OCI-M1 (cell line): ENCODE measurements at places on chromosomes 6 and 20.

DNA sequence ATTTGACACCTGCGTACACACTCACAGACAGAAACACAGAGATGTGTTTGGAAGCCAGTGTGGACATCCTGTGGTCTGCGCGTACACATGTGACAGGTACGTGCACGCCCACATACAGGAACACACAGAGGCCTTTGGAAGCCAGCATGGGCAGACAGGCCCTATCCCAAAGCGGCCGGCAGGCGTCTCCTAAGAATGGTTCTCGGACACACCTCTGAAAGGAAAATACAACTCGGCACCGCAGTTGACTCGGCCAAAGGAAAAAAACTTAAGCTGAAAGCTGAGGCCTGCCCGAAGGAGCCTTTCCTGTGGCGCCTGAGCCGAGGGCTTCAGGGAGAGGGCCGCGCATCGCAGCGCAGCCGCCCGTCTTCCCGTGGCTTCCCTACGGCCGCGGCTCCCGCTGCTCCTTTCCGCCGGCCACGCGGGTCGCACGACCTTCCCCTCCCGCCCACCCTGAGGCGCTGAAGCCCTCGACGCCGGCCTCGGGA, 1.4 kb upstream of the CEP43 start:
- DNase-seq: peak; percentile 86

GRCh38 chr6:118980063-118980462, 45.1 kb upstream of the MCM9 start:
- peak; percentile 44 for DNase-seq

GRCh38 chr6:163331245-163331644, 83.3 kb upstream of the QKI start:
- DNase-seq: no peak

DNA sequence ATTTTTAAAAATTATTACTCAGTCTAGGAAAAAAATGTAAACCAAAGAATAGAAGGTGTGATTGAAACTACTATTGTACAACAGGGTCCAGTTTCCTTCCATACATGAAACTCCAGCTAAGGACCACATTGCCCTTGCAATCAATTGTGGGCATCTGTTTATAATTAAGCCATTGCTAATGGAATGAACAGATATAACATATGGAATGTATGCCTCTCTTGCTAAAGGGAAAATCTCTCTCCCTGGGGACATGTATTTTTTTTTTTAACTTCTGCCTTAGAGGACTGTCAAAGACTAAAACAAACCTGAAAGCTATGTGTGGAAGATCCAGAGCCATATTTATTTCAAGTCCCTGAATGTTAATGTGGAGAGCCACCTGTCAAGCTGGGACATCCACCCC, 336.8 kb upstream of the MANEA start:
- no peak for DNase-seq

- no peak for DNase-seq
These were observed 58.8 kb downstream of the ZBTB9 start for GRCh38 chr6:33513213-33513612.

- peak; percentile 97 for DNase-seq
These were observed 116.0 kb upstream of the CITED2 start for GRCh38 chr6:139490482-139490881.

- DNase-seq: peak; percentile 91
These were observed 1.5 kb upstream of the GGT7 start for GRCh38 chr20:34874094-34874654.

DNA sequence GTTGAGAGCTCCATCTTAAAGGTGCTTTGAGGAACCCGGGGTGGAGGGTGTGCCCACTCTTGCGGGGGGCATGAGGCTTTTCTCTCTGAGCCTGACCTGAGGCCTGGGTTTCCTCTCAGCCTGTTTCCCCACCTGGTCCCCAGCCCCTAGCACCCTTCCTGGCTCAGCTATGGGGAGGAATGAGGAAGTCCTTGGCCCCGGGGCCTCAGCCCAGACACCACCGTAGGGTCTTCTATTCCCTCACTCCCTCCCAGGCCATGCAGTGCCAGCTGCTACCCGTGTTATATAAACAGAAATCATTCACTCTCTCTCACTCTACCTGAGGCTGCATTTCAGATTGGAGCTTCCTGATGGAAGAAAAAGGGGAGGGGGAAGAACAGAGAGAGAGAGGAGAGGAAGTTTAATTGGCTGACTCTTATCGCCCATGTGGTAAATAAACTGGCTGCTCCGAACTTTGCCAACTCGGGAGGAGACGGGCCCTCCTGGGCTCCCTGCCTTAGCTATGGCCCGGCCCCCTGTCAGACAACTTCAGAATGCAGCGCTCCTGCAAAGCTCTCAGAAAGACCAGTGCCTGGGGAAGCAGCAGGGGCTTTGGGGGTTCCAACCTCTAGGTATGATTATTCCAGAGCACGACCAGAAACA, 2.8 kb downstream of the CDH22 start:
- peak; percentile 6 for DNase-seq

DNA sequence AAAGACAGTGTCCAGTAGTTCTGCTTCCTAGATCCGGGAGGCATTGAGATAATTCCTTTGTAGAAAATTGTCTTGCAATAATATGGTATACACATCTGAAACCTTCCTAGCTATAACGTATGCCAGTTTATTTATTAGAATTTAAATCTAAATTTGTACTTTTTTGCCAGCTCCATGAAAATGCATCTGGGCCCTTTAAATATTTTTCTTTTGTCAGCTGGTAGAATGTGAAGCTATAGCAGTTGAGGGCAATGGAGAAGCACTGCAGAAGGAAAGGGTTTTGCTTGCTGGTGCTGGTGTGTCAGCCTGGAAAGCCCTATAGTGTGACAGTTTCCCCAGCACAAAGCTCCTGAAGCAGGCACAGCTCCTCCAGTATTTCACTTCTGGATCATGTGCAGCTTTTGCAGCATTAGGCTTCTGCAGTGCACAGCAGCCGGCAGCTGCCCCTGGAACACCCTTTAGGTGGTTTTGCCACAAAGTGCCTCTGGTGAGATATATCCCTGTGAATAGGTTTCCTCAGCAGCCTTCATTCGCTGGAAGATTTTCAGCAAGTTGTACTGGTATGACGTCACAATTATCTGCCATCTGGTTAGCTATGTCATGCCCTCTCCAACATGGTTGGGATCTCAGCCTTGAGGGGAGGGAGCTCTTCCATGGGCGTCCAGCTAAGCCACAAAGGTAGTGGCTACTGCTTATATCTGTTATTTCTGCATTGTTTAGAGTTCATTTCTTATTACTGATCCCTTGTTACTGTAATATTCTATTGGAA, 40.0 kb upstream of the L3MBTL3 start:
- no peak for DNase-seq

GRCh38 chr6:36788768-36789167, 50.5 kb downstream of the CPNE5 start:
- no peak for DNase-seq

DNA sequence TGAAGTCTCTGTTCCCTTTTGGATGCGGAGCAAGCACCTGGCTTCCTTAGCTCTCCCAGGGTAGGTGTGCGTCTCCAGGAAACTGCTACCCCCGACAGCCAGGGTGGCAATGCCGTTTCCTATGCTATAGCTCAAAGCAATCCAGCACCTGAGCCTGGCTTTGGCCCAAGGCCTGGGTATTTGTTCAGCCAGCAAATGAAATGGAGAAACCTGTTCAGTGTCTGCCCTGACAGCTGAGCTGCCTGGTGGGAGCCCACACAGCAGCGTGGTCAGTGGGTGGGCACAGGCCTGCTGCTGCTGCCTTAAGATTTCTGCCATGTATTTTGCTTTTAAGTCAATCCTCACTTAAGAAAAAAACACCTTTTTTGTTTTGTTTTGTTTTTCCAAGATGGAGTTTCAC, 13.7 kb downstream of the SPATA2 start:
- no peak for DNase-seq

- no peak for DNase-seq
These were observed 9.0 kb downstream of the ADISSP start for GRCh38 chr20:3758566-3758965.

DNA sequence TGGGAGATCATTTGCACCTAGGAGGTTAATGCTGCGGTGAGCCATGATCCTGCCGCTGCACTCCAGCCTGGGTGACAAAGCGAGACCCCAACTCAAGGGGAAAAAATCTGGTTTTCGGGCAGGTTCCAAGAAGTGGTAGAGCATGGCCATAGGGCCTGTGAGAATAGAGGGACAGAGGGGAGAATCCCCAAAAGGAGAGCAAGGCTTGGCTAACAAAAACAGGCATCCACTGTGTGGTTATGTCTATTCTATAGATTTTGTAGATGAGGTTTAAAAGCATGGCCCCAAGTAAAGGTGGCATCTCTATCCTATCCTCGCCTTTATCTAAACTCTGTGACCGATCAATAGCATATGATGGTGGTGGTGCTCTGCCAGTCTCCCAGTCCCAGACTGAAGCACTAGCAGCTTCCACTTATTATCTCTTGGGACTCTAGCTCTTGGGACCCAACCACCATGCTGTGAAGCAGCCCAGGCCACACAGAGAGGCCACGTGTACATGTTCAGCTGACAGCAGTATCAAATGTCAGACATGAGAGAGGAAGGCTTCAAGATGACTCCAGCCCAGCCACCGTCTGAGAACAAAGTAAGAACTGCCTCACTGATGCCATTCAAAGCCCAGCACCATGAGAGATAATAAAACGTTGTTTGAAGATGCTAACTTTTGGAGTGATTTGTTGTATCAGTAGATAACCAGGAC, 27.7 kb downstream of the EIF2S2 start:
- peak; percentile 38 for DNase-seq

- DNase-seq: no peak
These were observed 10.0 kb downstream of the CDH4 start for GRCh38 chr20:61262036-61262435.

DNA sequence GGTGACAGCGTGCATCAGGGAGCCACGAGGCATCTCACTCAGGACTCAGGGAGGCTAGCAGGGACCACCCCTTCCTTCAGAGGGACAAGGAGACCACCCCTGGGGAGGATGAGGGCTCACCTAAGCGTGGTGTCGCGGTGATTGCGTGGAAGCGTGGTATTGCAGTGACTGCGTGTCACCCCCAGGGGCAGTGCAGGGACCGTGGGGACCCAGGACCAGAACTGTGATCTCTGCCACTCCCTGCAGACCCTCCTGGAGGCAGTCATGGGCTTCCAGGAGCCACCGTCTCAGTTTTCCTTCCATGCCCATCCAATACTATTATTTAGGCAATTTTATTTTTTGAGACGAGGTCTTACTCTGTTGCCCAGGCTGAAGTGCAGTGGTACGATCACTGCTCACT, 147.1 kb downstream of the TAF4 start:
- DNase-seq: no peak

DNA sequence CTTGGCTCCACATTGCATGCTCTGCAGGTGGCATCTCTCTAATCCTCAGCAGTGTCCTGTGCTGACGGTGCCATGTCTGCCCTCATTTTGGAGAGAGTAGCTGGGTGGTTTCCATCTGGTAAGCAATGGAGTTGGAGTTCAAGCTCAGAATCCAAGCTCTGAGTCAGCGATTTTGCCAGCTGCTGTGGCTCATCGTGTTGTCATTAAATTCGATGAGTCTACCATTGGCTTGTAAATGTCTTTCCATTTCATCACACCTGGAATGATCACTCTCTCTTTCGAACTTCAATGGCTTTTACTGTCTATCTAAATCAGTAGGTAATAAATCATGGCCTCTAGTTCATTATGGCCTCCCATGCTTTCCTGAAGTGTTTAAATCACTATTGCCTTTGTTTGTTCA, 378.5 kb upstream of the TSHZ2 start:
- DNase-seq: no peak

DNA sequence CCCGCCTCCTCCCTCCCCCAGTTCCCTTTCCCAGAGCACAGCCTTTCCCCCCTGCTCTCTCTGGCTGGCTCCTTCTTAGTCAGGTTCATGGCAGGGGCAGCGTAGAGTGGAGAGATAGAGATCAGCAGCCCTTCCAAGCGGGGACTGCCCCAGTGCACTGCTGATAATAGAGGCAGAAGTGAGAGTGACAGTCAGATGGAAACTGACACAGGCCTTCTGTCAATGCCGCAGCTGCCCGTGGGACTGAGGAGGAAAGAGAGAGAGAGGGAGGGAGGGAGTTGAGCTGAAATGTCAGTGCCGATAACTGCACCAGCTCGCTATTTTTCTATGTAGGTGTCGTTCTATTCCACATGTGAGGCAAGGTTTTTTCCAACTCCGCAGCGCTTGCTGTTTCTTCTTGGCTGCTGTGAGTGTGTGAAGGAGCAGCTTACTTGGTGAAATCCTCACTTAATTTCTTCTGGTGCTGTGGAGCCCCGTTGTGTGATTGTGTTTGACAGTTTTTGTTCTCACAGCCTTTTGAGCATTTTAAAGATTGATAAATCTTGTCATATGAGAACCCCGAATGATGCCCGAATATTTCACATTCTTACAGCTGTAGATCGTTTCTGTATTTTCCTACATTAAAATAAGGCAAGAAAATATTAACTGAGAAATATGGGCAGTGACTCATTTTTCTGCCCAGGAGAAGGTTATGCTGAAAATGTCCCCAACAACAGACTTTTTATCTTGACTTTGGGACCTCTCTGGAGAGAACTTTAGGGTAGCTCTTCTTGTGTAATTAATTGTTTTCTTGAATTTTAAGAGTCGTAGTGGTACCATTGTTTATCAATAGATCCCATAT, 386.4 kb upstream of the MMS22L start:
- no peak for DNase-seq

- no peak for DNase-seq
These were observed 20.4 kb upstream of the NOTCH4 start for GRCh38 chr6:32244270-32244669.
